ENCODE measurements at places on chromosomes 2 and 18.

GRCh38 chr2:216574046-216574445 lies 59.2 kb upstream of the IGFBP2 start:
- ATAC-seq: no peak

DNA sequence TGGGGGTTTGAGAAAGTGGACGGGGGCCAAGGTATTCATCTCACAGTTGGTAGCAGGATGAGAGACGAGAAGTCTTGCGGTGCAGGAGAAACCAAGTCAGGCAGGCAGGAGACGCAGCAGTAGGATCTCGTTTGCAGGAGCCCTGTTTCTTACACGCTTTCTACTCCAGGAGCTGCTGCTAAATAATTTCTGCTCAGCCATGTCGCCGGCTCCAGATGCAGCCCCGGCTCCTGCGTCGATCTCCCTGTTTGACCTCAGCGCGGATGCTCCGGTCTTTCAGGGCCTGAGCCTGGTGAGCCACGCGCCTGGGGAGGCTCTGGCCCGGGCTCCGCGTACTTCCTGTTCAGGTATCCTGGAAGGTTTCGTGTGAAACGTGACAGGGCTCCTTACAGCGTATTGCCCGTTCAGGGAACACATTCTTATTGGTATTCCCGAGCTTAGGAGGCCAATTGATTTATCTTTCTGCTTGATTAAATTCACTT lies 494 bp downstream of the ANKZF1 start:
- ATAC-seq: peak; percentile 55

GRCh38 chr18:457140-457519 lies 43.4 kb downstream of the COLEC12 start:
- ATAC-seq: no peak

GRCh38 chr2:178734518-178734917 lies 72.7 kb downstream of the TTN start:
- no peak for ATAC-seq

GRCh38 chr18:21012308-21012707 lies 99.3 kb downstream of the ROCK1 start:
- no peak for ATAC-seq

All from activated T-helper 17 cell treated with anti-CD3 and anti-CD28 coated beads, Interleukin-2, amount 50 U/mL, for 72 hours (primary cell).